ENCODE measurements at places on chromosomes 3 and 15.

- DNase-seq, result peak; percentile 38
Measured at GRCh38 chr15:66774001-66774814, 72.2 kb downstream of the SMAD6 start.

- DNase-seq, result peak; percentile 87
Measured at GRCh38 chr3:14402304-14402811, at the start of gene SLC6A6. SLC6A6 (plus strand) TSS chr3:14402606; CDS start chr3:14443635, 41,029 bp downstream.

GRCh38 chr3:46093966-46094365, 66.7 kb upstream of the XCR1 start:
- no peak for DNase-seq

GRCh38 chr3:135087782-135088181, 292.7 kb downstream of the EPHB1 start:
- no peak for DNase-seq

DNA sequence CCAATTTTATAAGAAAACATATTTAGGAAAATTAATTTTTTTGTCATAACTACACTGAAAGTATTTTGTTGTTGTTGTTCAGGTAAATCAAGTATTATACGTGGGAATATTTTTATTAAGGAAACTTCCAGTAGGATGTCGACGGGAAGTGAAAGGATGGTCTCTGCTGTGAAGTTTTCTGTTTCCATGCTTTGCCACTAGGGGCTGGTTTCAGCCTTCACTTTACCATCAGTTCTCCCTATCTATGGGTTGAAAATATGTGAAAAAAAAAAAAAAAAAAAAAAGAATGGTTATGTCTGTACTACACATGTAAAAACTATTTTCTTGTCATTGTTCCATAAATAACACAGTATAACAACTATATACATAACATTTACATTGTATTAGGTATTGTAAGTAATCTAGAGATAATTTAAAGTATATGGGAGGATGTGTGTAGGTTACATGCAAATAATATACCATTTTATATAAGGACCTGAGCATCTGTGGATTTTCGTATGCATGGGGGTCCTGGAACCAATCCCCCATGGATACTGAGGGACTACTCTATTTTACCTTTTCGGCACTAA, 136.7 kb downstream of the SMAD6 start:
- no peak for DNase-seq

GRCh38 chr3:171797265-171797679, 13.0 kb downstream of the PLD1 start:
- no peak for DNase-seq

DNA sequence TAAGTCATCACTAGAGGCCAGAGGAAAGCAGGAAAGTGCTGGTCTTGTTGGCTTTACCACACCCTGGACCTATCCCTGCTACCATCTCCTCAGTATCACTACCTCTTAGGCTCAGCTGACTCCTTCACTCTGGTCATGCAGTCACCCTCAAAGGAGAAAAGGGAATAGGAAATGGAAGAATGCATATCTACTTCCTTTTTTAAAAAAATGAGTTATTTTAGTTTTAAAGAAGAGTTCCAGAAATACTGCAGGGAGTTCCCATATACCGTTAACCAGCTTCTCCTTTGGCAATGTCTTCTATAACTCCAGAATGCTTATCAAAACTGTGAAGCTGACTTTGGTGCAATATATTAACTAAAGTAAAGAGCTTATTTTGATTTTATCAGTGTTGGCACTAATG, 688.6 kb downstream of the DIPK2A start:
- DNase-seq, result no peak

DNA sequence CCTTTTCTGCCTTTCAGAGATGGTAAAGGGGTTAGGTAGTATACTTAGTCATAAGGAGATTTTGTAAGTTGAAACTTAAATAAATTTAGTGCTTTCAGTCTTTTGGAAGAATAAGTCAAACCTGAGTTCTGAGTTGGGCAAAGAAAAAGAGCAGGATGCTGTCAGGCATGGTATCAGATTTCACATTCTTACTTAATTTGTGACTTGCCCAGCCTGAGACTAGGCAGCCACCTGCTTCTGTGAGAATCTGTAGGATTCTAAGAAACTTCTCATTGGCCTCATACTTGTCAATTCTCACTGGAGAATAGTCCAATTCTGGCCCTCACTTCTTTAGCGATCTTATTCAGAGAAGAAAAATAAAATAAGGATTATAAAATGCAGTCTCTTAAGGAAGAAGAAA, 577.5 kb downstream of the DIPK2A start:
- DNase-seq, result no peak

DNA sequence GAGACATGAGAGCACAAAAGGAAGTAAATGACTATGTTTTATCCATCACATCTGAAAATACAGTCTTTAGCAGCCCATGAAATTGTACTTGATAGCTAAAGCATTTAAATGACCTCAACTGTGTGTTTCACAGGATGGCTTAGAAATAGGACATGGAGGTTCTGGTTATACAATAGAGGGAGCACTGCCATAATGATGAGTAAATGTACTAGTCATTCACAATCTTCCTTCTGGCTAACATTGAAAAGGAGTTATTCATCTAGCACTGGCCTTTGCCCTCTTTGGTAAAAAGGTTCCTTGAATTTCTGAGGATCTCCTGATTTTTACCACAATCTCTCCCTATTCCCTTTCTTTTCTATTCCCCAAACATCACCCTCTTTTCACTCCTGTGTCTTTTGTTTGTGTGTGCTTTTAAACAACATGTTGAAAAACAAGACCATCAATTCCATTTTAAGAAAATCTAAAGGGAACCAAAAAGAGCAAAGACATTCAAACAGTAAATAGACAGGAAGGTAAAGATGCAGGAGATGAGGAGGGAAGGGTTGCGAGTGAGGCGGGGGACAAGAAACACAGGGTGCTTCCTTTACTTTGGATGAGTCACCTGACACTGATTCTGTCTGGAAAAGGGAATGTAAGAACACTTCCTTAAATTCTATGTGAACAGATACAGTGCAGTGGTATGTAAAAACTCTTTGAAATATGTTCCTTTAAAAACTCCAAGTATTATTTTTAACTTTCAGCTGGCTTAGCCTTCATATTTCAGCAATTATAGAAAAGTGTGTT, 619.0 kb downstream of the MECOM start:
- DNase-seq, result no peak

DNA sequence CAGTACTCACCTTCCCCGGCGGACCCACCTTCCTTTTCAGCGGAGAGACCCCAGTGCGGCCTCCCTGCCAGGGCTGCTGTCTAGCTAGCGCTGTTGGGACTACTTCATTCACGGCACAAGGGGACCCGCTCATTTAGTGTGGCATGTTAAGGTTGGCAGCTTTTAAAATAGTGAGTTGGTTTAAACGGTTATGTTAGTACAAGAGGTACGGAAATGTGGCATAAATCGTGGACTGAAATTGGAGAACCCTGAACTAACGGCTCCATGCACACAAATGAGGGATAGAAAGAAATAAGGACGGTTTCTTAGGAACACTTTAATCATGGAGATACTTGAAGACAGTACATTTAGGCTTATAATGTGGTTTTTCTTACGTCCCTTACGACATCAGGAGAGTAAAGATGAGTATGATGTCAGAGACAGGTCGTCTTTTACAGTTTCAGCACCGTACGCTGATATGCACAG, 752 bp downstream of the CEP63 start:
- DNase-seq, result no peak

DNA sequence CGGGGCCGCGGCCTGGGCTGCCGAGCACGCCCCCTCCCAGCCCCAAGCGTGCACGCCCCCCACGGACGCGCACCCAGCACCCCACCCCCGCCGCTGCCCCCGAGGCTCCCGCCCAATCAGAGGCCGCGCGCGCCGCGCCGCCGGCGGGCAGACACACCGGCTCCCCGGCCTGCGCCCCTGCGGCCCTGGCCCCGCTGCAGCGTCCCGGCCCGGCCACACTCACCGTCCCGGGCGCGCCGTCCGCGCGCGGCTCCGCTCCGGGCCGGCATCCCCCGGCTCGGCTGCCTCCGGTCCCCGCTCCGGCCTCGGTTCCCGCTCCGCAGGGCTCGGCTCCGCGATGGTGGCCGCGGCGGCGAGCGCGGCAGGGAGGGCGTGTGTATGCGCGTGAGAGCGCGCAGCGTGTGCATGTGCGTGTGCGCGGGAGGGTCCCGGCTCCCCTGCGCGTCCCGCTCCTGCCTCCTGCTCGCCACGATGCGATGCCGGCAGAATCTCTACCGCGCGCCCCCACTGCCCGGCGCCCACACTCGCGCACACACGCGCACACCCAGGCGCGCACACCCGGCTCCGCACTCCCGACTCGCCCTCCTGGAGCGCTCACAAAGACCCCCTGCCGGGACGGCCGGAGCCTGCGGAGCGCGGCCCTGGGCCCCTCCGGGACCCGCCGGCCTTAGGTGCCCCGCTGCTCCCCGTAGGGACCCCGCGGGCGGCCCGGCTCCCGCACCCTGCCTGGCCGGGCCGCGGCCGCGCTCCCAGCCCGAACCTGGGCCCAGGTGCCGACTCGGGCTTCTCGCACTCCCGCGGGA, 186.5 kb upstream of the LINGO1 start:
- peak; percentile 59 for DNase-seq

- no peak for DNase-seq
Measured at GRCh38 chr15:64379216-64379960, 1.9 kb downstream of the PCLAF start.

- DNase-seq, result no peak
Measured at GRCh38 chr3:63655519-63655918, 3.0 kb downstream of the SNTN start.

DNA sequence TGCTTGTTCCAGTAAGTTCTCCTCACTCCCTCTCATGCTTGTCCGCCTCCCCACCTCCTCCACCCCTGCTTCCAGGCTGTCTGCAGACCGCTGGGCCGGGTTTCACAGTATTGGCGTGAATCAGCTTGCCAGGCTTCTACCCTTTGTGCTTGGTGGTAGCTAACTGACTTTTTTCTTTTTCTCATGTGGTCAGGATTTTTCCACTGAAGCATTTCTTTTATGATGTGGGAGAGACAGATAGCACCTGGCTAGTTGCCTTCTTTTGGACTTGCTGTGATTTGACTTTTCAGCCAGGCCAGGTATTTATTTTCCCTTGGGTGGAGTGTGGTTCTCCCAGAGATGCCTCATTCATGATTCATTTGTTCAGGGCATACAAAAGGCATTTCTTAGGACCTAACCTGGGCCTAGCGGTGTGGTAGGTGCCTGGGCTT, 60.6 kb downstream of the ST6GAL1 start:
- no peak for DNase-seq

DNA sequence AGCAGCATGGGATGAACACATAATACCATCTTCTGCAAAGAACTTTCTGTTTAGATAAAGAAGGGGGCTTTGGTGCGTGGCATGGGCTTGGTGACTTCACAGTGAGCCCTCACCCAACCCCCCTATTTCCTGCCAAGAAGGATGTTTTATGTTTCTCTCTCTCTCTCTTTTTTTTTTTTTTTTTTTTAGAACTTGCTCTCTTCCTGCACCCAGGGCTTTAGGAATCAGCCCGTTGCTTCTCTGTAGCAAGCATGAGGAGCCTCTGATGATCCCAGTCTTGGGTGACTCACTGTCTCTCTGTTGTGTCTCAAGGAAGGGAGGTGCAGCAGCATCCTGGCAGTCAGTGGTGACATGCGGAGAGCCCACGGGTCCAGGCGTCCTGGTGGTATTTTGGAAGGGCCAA, 49.1 kb downstream of the CCK start:
- no peak for DNase-seq

GRCh38 chr15:37143351-37143750, 43.0 kb upstream of the MEIS2 start:
- no peak for DNase-seq

Measured in anterior cingulate cortex (tissue), 58 donors.